ENCODE measurements at places on chromosomes 2 and 18.

DNA sequence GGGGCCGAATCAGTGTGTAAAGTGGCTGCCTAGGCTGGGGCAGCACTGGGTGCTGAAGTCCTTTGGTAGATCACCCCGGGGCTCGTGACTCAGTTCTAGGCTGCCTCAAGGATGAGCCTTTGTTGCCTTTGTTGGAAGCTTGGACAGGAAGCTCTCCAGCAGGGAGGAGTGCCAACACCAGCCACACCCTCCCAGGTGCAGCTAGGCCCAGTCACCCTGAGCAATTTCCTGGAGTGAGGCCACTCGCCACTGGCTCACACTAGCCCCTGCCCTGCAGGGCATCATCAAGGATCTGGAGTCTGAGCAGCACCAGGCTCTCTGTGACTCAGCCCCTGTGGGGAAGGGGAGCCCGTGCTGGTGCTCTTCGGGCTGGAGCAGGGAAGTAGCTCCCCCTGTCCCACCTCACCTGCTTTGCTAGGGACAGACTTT lies 6.7 kb upstream of the SDC1 start:
- no peak for DNase-seq

- DNase-seq = no peak
These were observed 361.0 kb upstream of the TMEFF2 start for GRCh38 chr2:192555740-192556139.

DNA sequence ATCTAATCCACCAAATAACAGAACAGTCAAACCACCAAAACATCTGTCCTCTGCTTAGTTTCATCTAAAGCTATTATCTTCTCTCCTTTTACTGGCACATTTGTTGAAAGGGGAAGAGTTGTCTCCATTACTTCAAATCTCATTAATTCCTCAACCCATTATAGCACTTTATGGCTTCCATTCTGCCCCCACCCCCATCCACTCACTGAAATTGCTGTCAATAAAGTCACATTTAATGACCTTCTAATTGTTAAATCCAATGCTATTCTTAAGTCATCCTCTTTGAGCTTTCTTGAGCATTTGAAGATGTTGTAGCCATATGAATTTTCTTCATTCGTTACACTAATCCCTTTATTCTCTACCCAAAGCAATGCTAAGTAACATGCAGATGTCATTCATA lies 5.2 kb downstream of the OXER1 start:
- no peak for DNase-seq

GRCh38 chr2:9346885-9347284 lies 76.4 kb downstream of the ITGB1BP1 start:
- DNase-seq = no peak

DNA sequence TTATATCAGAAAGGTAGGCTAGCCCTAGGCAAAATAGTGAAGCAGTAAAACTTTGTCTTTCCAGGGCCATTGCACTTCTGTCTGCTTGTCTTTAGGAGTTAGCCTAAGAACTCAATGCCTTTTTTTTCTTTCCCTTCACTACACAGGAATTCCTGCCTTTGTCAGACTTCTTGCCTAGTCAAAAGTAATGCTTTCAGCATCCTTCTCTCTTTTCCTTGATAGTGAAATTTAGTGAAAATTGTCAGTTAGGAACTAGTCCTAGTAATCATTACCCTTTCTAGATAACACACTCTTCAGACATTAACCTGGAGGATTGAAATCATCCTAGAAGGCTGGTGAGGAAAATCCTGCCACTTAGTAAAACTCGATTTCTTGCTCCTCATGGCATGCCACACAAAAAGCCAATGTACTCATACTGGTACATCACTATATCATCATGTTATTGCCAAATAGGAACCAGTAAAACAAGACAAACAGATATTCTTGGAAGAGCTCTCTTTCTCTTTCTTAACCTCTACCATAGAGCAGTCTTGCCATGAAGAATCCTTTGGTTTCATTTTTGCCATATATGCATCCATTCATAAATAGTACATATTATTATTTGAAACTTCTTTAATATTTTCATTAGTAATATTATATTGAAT lies 320.5 kb downstream of the CTNNA2 start:
- DNase-seq = no peak

DNA sequence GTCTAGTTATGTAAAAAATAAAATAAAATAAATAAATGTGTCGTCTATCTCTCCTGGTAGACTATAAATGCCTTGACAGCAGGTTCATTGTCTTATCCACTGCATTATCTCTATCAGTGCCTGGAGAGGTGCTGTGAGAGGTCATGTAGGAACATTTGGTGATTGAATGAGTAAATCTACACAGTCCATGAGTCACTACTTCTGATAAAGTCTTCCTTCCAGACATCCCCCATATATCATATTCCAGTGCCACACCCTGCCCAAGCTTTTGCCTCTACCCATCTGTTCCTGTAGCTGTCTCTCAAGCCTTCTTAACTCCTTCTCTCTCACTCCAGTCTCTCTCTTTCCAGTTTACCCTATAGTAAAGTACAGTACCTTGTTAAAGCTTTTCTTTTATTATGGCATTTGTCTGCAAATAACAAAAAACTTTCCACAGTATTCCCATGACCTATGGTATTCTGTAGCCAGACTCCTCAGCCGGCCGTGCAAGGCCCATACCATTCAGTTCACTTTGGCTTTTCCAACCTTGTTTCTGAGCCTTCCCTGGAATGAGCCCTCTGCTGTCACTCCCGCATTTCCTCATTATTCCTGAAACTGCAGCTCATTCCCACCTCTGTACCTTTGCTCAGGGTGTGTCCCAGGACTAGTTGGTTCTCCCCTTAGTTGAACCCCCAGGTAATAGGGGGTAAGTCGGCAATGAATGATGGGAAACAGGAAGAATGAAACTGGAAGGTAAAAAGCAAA lies 37.5 kb downstream of the ANXA4 start:
- DNase-seq = no peak

- no peak for DNase-seq
These were observed 294.5 kb downstream of the PRKCE start for GRCh38 chr2:45946023-45946422.

Measured in CD4-positive, alpha-beta T cell (primary cell).